ENCODE measurements at places on chromosomes 6 and 20. TPM values are rescaled to one million over a fixed set of nuclear protein-coding genes. Genes with fewer than 3 reads are reported as not detected.

GRCh38 chr20:35279040-35279439 is 1.1 kb upstream of the MMP24OS start:
- no peak for DNase-seq

- DNase-seq, result no peak
Measured at GRCh38 chr6:4345543-4345942, 210.2 kb upstream of the ECI2 start.

DNA sequence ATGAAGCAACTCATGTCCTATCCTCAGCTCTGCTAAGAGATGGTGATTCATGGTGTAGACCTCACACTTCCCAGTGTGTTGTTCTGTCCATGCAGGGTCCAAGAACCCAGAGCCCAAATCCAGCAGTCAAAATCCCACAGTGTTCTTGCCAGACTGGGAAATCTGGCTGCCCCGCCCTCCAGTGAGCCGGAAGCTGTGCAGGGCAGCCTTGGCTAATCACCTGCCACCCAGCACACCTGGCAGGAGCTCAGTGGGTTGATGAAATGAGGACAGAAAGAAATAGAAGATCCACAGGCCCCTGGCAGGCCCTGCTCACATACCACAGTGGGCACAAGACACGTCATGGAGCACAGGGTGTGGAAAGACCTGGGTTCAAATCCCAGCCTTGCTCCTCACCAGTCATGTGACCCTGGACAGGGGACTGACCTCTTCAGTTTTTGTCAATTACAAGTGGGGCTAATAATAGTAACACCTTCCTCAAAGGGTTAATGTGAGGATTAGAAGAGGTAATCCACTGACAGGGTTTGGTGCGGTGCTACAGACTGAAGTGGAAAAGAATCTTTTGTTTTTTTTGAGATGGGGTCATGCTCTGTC is 13.6 kb upstream of the GUCA1A start:
- DNase-seq, result no peak

- DNase-seq, result no peak
Measured at GRCh38 chr6:56891754-56892153, 63.2 kb upstream of the BEND6 start.

DNA sequence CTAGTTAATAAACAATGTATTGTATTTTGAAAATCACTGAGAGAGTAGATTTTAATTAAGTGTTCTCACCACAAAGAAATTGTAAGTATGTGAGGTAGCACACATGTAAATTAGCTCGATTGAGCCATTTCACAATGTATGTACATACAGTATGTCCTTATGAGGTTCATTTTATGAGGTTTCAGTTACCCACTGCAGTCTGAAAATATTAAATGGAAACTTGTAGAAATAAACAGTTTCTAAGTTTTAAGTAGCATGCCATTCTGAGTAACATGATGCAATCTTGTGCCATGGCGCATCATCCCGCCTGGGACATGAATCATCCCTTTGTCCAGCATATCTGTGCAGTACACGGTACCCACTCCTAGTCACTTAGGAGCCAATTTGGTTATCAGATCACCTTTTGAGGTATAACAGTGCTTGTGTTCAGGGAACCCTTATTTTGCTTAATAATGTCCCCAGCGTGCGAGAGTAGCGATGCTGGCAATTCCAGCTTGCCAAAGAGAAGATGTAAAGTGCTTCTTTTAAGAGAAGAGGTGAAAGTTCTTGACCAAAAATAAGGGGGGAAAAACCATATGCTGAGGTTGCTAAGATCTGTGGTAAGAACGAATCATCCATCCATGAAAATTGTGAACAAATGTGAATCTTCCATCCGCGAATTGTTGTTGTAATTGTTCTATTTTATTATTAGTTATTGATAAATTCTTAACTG is 64.7 kb downstream of the KCNS1 start:
- DNase-seq, result no peak

DNA sequence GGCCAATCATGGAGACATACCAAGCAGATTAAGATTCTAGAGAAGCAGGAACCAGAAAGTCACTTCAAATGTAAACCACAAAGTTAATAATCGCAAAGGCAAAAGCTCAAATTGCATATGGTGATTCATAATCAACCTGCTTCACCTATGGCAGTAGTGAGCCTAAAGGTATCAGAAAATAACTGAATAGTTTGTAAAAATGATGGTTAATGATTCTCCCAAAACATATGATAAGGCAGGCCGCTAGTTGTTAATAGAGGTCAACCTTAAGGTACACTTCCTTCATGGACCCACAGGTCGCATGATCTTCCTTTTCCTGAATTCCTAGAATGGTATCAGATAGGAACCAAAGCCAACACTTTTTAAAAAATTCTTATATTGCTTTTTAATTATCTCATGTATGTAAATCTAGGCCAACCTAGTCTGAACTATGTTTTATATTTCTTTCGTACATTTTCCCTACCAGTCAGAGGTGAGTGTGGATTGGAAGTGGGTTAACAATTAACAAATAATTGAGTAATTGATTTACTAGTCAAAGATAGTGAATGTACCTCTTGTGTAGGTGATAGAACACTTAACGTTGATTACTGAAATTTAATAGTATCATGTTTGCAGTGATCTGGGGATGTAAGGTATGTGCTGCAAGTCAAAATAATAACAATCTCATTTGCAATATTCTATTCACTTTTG is 16.4 kb downstream of the TAAR2 start:
- DNase-seq, result no peak

DNA sequence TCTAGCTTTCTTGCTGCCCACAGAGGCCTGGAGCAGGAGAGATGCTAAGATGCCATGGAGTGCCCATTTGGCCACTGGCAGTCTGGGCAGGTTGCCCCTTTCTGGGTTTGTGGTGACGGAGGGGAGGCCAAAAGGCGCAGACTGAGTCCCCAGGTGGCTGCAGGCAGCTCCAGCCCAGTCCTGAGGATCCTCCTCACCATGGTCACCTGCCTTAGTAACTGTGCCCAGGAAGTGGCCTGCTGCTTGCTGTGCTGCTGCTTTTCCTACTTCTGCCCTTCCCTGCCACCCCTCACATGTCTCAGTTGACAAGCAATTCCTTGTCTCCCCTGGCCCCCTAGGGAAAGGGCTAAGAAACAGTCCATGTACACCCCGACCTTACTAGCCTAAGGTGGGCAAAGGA is 35.3 kb upstream of the KIFC1 start:
- DNase-seq, result no peak

DNA sequence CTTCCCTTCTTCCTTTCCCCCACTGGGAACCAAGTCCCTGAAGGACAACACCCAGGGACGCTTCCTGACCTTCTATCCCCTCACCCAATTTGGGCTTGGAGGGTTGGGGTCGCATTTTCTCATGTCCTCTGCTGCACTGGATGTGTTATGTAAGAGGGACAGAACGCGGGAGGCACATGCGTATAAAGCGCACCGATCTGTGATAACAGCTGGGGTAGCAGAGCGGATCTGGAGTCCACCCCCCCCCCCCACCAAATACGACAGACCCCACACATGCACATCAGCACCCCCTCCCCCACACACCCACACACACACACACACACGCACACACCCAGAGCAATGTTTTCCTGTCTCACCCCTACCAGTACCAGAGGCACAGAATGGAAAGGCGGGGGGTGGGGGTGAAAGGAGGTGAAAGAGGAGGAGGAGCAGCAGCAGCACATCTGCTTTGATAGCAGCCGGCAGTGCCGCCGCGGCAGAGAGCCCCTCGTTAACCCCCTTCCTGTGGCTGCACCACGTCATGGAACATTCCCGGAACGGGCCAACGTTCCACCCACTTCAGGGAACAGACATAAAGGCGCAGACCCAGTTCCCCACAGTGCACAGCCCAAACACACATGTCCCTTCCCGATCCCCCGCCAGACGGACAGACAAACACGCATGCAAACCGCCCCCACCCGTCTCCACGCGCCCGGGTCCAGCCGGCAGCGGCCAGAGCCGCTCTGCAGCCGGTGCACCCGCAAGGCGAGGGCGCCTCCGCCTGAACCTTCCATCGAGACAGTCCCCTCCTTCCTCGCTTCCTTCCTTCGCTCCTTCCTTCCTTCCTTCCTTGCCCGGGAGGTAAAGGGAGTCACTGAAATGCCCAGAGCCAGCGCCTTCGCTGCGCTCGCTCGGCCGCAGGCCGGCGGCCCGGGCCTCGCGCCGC is 590 bp downstream of the HIVEP2 start:
- DNase-seq, result peak; percentile 96

DNA sequence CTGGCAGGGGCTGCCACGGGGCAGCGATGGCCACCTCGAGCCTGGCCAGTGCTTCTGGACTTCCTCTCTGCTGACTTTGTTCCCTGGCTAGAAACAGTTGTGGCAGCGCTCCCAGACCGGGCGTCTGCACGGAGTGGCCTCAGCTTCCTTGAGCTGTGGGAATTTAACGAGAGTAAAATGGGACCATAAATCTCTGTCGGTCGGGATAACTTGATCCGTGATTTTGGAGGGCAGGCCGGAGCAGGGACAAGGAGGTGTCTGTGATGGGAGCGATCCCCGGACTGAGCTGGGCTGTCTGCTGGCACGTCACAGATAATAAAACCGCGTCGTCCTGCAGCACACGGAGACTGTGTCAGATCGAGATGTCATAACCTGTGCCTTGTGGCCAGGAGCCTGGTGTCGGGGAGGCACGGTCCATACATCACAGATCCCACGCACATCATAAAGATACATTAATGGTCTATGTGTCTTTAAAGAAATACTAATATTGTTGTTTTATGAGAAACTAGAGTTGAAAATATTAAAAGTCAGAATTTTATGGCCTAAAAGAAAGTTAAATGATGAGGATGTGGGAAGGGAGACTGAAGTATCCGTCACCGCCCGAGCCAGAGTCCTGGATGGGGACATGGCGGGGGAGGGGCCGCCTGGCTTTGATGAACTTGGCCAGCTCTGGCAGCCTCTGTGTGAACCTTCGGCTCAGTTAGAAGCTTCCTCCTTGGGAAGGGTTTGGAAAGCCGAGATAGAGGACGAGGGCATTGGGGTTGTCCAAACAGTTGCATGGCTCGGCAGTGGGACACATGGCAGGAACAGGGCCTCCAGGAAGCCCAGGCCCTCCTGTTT is 6.5 kb upstream of the RBBP8NL start:
- DNase-seq, result no peak

GRCh38 chr20:1108437-1108920 is 9.9 kb upstream of the PSMF1 start:
- DNase-seq, result no peak

Gene MICA
- 16.9 TPM for total RNA-seq

Gene NKX2-2
- total RNA-seq, result not detected

Gene PHACTR2
- total RNA-seq, result 23.6 TPM

Gene EFCAB8
- 3.1 TPM for total RNA-seq

Gene MAP3K5
- total RNA-seq, result 27.9 TPM

Gene HTR1E
- total RNA-seq, result not detected

Gene DZANK1
- 6.5 TPM for total RNA-seq

Gene EEF1E1
- total RNA-seq, result 38.2 TPM

Gene MTFR2
- 14.9 TPM for total RNA-seq

Gene C20orf202
- not detected for total RNA-seq

Measured in natural killer cell treated with Interleukin-12 subunit alpha and Interleukin-12 subunit beta and Interleukin-15 and Interleukin-18, amount 100 ng/mL, for 72 hours (primary cell).